ENCODE measurements at places on chromosomes 6 and 20.

- no peak for DNase-seq
Observed at GRCh38 chr20:63068711-63069367, 62.1 kb upstream of the BHLHE23 start.

GRCh38 chr20:60281295-60281694 is 323.1 kb downstream of the CDH26 start:
- DNase-seq: no peak

GRCh38 chr20:49712996-49713752 is 504 bp downstream of the B4GALT5 start:
- no peak for DNase-seq

- no peak for DNase-seq
Observed at GRCh38 chr6:142395768-142396231, 94.0 kb downstream of the ADGRG6 start.

- DNase-seq: no peak
Observed at GRCh38 chr20:58723628-58723984, 31.0 kb downstream of the NPEPL1 start.

GRCh38 chr6:158552055-158552795 is 7.7 kb upstream of the TMEM181 start:
- no peak for DNase-seq

- no peak for DNase-seq
Observed at GRCh38 chr6:80540700-80541099, 434.2 kb downstream of the BCKDHB start.

DNA sequence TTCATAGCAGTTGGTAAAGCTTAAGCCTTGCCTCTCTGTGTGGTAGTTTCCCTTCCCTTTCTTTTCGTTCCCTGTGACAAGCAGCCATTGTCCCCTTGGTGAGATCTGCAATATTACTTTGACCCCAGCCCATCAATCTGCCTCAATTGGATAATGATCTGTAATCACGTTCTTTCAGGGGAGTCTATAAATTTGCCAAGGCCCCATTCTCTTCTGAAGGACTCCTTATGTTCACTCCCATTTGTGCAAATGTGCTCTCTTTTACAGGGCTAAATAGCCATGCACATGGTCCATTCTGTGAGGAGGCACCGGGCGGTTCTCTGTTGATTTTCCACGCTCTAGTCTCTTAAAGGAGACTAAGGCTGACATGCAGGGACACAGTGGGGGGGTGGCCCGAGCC is 660.4 kb upstream of the SLC35B3 start:
- DNase-seq: no peak

- no peak for DNase-seq
Observed at GRCh38 chr6:11011787-11012234, 32.3 kb downstream of the ELOVL2 start.
